ENCODE measurements at places on chromosomes 13 and 19.

- DNase-seq = no peak
These were observed 20.3 kb downstream of the FLT1 start for GRCh38 chr13:28474491-28475134.

GRCh38 chr19:56347163-56347778 is 32.6 kb upstream of the ZSCAN5A start:
- no peak for DNase-seq

DNA sequence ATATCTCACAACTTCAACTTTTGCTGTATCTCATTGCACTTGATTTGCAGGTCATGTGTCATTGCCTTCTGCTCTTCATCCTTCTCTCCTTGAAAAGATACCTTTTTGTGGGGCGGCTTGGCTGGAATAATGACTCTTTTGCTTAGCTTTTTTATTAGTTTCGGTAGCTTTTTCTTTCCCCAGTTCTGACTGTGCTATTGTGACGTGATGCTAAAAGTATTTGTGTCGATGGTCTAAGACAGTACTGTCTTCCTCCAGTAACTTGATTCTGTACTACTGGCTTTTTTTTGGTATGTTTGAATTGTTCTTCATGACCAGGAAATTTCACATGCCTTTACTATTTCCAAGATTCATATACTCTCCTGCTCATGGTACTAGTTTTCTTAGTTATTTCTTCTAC is 63.1 kb downstream of the SLITRK1 start:
- DNase-seq = no peak

- no peak for DNase-seq
These were observed 2.0 kb downstream of the ZNF57 start for GRCh38 chr19:2902590-2903218.

DNA sequence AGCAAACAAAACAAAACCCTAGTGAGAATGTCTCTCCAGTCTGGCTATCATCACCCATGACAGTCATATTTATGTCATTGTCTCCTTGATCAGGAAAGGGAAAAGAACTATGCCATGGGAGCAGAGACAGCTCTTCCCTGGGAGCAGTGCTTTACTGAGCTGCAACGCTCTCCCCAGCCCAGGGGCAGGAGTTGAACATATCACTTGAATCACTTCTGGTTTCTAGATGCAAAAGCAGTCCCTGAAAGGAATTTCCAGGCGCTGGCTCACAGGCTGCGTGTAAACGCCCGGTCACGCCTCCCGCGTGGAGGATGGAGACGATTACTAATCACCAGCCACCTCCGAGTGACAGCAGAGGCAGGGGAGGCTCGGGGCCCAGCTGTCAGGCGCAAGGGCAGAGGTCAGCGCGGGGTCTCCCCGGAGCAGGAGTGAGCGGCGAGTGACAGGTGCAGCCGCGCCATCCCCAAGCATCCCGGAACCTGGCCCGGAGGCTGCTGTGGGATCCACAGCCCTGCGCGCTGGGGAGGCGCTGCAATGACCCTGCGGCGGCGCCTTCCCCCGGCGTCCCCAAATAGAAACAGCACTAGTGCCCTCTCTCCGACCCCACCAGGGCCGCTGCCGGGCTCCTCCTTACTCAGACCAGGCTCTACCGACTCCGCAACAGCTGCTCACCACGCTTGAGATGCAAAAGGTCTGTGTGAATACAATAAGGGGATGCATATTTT is 23.5 kb upstream of the DCLK1 start:
- DNase-seq = no peak

GRCh38 chr19:2269244-2270156 is 12.5 kb downstream of the PEAK3 start:
- DNase-seq = peak; percentile 97
